CD8-positive, alpha-beta T cell (primary cell): ENCODE measurements at places on chromosomes 3 and 15.

DNA sequence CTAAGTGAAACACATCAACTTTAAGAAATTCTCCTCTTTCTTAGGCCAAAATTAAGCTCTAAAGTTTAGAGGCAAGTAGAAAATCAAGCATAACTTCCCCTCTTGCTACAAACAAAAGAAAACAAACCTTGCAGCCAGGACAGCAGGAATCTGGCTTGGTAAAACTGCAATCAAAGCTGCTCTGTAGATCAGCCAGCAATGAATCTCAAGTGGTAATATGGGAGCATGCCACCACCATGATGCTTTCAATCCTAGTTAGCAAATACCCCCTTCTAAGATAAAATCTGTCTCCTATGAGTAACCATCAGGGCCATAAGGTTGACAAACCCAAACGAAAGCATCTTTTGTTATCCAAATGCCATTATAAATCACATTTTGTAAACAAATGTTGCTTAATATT lies 208.3 kb upstream of the PLSCR5 start:
- DNase-seq: no peak

- no peak for DNase-seq
These were observed 334.2 kb upstream of the MDFIC2 start for GRCh38 chr3:70646635-70647034.

DNA sequence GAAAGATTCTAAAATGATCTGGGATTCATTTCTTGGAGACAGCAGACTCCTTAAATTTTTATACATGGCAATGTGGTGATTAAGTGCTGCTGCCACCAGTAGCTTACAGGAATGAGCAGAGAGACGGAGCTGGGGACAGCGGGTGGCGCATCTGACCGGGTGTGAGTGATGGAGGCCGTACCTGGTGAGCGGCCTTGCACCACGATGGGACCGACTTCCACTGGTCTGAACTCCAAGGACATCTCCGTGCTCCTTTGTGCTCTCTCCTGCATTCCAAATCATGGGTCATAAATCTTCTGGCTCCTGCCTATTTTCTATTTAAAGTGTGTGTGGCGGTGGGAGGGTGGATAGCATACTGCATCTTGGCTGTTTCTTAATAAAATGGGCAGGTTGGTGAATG lies 262.6 kb downstream of the ABHD5 start:
- no peak for DNase-seq

DNA sequence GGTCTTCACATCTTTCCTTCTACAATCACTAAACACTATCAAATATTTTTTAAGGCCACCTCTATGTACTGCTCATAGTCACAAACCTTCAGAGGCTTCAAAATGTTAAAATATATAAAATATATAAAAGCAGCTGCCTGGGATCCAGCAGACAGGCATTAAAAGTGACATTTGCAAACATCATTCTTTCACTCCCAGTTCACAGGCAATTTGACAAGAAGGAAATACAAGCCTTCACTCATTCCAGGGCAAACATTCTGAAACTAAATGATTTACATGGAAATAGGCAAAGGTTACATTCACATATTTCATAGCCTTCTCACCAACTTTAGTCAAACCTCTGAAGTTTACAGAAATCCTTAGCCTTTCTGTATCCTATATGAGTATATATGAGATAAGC lies 266.3 kb downstream of the TBL1XR1 start:
- no peak for DNase-seq

DNA sequence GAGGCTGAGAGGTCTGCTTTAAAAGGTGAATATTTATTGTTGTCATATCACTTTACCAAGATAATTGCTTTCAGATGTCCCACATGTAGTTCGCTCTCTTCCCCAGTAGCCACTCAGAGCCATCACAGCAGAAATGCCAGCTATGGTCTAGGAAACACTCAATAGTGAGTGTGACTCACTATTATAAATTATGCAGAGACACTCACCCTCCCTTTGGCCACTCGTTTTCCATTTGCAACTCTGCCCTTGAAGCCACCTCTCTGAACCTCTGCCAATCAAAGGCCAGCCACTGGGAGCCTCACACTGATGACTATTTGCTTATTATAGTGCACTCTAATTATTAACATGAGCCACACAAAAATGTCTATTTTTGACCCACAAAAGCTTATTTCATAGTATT lies 328.1 kb upstream of the ATP10A start:
- DNase-seq: no peak

DNA sequence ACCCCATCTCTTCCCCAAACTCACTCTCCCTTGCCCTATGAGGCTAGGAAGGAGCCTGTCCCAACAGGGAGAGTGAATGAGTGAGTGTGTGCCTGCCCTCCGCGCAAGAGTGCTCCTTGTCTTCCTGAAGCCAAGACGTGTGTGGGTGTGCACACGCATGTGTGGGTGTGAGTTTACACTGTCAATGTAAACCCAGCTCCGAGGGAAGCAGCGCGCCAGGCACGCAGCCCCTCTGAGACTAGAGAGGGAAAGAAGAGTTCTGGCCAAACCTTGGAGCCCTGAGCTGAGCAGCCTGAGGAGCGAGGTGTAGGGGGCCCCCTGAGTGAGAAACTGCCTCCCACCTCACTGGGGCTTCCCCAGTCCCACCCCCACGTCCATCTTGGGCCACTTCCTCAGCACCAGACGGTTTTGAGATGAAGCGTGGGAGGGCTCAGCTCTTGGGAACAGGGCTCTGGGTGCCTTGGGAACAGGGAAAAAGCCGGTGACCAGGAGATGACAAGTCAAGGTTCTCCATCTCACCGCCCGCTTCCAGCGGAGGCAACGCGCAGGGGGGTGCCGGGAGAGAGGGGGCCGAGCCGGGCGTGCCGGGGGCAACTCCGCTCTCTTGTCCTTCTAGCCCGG lies 5.1 kb downstream of the MECOM start:
- no peak for DNase-seq
